ENCODE measurements at places on chromosomes 5 and 9. TPM values are rescaled to one million over a fixed set of nuclear protein-coding genes. Genes with fewer than 3 reads are reported as not detected.
A peak's percentile ranks its signal among the peaks of the same experiment; 100 is the strongest.

DNA sequence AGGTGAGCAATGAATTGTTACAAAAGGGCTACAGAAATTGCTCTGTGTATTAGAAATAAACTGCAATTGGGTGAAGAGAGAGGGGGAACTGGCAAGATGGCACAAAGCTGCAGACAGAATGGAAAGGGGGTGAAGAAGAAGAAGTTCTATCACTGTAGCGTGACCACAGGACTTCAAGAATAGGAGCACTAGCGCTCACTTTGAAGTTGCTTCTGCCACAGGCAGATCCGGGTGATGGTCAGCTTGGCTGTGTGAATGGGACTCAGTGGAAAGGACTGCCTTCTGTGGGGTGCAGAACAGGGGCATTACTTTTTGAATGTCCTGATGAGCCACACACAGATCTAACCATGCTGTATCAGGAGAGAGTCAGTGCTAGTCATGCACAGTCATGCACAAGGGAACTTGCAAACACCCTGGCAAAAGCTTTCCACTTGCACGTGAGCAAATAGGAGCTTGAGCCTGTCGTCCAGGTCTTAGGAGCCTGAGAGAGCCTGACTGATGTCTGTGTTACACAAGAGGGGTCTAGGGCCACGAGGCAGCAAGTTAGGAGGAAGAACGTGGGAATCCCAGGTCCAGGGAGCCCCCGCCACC, 16.3 kb downstream of the IL5 start:
- DNase-seq: no peak
- no peaks in the 10 kb centered on the region for H3K4me1 ChIP-seq
- H3K27ac ChIP-seq: no peak overlapping the region
- no peaks in the 10 kb centered on the region for H3K36me3 ChIP-seq

ENTPD8 gene
- total RNA-seq: not detected

DNA sequence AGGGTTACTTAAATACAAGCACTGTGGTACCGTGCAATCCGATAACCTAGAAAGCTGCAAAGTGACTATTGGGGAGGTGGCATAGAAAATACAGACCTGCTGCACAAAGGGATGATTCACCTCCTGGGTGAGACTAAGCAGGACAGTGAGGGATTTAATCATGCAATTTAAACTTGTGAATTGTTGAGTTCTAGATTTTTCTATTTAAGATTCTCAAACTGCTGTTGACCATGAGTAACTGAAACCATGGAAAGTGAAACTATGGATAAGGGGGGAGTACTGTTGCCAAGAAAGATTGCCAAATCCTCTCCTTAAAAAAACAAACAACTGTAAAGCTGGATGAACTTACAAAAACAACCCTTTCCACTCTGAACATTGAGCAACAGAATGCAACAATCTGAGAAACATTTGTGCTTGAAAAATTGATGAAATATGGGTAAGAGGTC, 61.5 kb upstream of the NUDT12 start:
- H3K27ac ChIP-seq: no peak overlapping the region
- H3K4me3 ChIP-seq: no peak overlapping the region

SLC1A1 gene
- total RNA-seq: 7.3 TPM

GRCh38 chr5:172045315-172045632, 38.8 kb upstream of the FBXW11 start:
- no peaks in the 10 kb centered on the region for H3K4me1 ChIP-seq
- no peak overlapping the region for H3K27ac ChIP-seq
- DNase-seq: no peak
- H3K27me3 ChIP-seq: no peaks in the 10 kb centered on the region
- no peak overlapping the region for H3K4me3 ChIP-seq
- no peaks in the 10 kb centered on the region for H3K36me3 ChIP-seq

DNA sequence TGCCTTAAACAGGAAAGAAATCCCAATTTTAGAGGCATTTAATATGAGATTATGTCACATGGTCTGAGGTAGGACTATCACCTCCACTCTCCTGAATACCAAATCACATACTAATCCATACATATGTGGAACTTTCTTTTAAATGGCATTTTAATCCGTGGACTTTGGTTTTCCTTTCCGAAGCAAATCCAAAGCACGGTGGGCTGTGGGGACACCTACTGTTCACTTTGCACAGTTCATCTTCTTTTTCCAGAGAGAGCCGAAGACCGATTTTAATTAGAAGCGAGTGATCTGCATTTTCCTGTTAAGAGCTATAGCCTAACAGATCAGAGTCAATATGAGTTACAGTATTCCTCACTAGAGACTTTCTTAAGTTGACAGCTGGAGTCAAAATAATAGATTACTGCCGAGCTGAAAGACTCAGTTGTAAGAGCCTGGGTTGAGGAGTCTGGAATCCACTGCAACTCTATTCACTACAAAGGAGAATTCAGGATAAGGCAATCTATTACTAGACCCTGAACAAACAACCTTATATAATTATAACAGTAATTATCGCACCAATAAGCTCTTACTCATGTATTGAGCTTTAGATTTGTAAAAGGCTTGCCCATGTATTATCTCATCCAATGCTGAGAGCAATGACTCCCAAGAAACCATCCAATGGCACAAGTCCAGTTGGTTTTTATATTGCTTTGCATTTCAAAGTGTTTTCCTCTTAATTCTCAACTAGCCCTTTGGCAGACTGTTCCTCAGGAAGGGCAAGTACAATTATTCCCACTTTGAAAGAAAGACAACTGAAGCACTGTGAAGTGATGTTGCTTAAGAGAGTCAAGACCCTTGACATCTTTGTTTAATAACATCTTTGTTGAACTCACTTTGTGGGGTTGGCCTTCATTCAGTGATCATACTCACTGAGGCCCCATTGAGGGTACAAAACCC, 144.7 kb downstream of the TRPM6 start:
- H3K4me3 ChIP-seq: no peak overlapping the region
- H3K27ac ChIP-seq: no peak overlapping the region
- DNase-seq: no peak
- H3K4me1 ChIP-seq: no peaks in the 10 kb centered on the region
- H3K36me3 ChIP-seq: no peaks in the 10 kb centered on the region
- no peaks in the 10 kb centered on the region for H3K27me3 ChIP-seq

DNA sequence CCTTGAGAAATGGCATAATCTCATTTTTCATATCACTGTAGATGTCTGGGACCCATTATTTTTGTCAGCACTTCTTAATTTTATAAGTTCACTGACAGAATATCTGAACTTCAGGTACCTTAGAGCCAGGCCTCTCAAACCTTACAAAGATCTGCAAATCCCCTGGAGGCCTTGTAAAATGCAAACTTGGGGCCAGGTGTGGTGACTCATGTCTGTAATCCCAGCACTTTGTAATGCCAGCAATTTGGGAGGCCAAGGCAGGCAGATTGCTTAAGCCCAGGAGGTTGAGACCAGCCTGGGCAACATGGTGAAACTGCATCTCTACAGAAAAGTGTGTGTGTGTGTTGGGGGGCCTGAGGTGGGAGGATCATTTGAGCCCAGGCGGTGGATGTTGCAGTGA, 30.8 kb downstream of the RASGRF2 start:
- H3K4me3 ChIP-seq: no peak overlapping the region
- no peak overlapping the region for H3K27ac ChIP-seq
- peaks cover 4% of the 10 kb centered on the region for H3K4me1 ChIP-seq
- H3K36me3 ChIP-seq: no peaks in the 10 kb centered on the region
- DNase-seq: no peak

DNA sequence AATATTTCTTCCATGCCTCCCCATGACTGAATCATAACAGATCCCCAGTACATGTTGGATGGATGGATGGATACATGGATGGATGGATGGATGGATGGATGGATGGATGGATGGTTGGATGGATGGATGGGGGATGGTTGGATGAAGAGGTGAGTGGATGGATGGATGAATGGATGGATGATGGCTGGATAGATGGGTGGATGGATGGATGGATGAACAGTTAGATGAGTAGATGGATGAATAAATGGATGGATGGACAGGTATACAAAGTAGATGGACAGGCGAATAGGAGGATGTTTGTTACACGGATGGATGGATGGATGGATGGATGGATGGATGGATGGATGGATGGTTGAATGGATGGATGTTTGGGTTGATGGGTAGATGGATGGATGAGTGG, 120.0 kb upstream of the HAND1 start:
- no peak overlapping the region for H3K27ac ChIP-seq
- no peaks in the 10 kb centered on the region for H3K36me3 ChIP-seq
- H3K27me3 ChIP-seq: no peaks in the 10 kb centered on the region
- H3K4me3 ChIP-seq: no peak overlapping the region

GRCh38 chr5:150082374-150082773, 4.0 kb downstream of the CSF1R start:
- no peaks in the 10 kb centered on the region for H3K27me3 ChIP-seq
- H3K4me3 ChIP-seq: peak overlapping the region; percentile 65
- H3K36me3 ChIP-seq: no peaks in the 10 kb centered on the region

CCDC152 gene
- 0.81 TPM for total RNA-seq

GRCh38 chr5:136526791-136527190, 161.4 kb upstream of the TRPC7 start:
- no peaks in the 10 kb centered on the region for H3K27me3 ChIP-seq
- H3K4me3 ChIP-seq: no peak overlapping the region
- H3K27ac ChIP-seq: no peak overlapping the region
- H3K4me1 ChIP-seq: no peaks in the 10 kb centered on the region

PNPLA7 gene
- total RNA-seq: 21.4 TPM

- H3K4me3 ChIP-seq: no peak overlapping the region
- no peak overlapping the region for H3K27ac ChIP-seq
- DNase-seq: no peak
- H3K36me3 ChIP-seq: peaks cover 9% of the 10 kb centered on the region
- no peaks in the 10 kb centered on the region for H3K4me1 ChIP-seq
Observed at GRCh38 chr5:176481711-176482110, 33.5 kb downstream of the FAF2 start.

- no peak for DNase-seq
- no peaks in the 10 kb centered on the region for H3K36me3 ChIP-seq
- H3K4me1 ChIP-seq: no peaks in the 10 kb centered on the region
Observed at GRCh38 chr9:107049046-107049802, 186.3 kb downstream of the ZNF462 start.

DNA sequence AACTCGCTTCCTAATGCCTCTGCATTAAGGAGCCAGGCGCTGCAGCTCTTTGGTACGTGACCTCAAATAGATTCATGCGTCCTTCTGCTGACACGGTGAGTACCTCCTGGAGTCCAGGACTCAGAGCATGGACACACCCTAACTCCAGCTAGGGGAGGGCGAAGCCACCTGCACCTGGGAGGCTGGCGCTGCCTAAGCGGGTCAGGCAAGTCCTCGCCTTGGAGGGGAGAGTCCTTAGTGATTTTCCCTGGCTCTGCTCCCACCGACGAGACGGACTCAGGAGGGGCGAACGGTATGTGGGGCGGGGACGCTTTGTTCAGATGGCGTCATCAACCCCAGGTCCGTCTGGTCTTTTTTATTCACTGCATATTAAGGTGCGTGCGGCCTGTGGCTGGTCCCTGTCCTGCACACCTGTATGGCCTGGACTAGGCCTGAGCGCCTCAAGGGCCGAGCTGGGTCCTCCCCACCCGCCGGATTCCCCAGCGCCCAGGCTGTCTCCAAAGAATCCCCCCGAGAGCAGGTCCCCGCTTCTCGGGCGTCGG, 50.3 kb downstream of the NSUN2 start:
- H3K4me3 ChIP-seq: peak overlapping the region; percentile 67
- H3K27ac ChIP-seq: no peak overlapping the region
- H3K4me1 ChIP-seq: peaks cover 7% of the 10 kb centered on the region
- H3K27me3 ChIP-seq: no peaks in the 10 kb centered on the region
- no peaks in the 10 kb centered on the region for H3K36me3 ChIP-seq

GRCh38 chr5:98753507-98753906, 20.0 kb upstream of the RGMB start:
- H3K4me3 ChIP-seq: no peak overlapping the region
- H3K27me3 ChIP-seq: no peaks in the 10 kb centered on the region
- H3K4me1 ChIP-seq: no peaks in the 10 kb centered on the region

DNA sequence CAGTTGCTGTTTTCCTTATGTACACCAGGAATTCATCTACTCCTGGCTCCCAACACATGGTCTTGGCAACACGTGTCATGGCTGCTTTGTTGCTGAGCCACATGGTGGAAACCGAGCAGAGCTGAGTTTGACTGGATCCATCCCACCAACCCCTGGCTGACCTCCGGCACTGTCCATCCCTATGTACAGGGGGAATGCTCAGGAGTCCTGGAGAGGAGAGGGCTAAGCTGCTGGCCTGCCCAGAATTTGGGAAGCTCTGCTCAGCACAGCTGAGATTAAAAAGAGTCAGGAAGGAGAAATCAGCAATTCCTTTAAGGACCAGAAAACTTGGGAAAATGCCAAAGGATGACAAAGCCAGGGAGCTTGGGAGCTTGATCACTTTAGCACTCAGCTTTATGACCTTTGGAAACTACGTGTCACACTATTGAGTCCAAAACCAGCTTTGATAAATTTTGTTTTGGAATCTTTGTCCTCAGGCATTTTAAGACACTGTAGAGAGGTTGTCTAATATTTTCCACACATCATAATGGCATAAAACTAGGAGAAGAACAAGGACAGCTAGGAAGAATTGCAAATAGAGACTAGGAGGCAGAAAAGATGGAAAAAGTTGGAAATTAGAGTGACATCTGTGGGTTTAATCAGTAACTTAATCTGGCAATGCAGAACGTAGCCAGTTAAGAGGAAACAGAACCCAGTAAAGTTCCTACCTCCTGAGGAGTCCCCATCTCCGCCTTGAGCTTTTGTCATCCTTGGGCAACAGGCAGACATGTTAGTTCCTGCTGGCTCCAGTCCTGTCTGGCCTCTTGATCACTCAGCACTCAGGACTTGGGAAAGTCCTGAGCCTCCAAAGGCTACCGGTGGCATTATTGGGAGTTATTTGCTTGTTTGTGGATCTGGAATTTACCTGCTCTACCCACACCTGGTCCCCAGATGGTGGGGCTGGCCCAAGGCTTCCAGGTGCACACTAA, 62.5 kb upstream of the PLPP1 start:
- no peaks in the 10 kb centered on the region for H3K27me3 ChIP-seq
- peak overlapping the region; percentile 60 for H3K27ac ChIP-seq
- H3K4me3 ChIP-seq: no peak overlapping the region
- peaks cover 50% of the 10 kb centered on the region for H3K4me1 ChIP-seq

GRCh38 chr5:14580398-14581034, 1.1 kb upstream of the OTULINL start:
- no peak for DNase-seq
- no peak overlapping the region for H3K4me3 ChIP-seq
- no peak overlapping the region for H3K27ac ChIP-seq
- no peaks in the 10 kb centered on the region for H3K27me3 ChIP-seq
- peaks cover 9% of the 10 kb centered on the region for H3K4me1 ChIP-seq

TMEM250 gene
- 40.1 TPM for total RNA-seq

CDC20B gene
- total RNA-seq: not detected

DNA sequence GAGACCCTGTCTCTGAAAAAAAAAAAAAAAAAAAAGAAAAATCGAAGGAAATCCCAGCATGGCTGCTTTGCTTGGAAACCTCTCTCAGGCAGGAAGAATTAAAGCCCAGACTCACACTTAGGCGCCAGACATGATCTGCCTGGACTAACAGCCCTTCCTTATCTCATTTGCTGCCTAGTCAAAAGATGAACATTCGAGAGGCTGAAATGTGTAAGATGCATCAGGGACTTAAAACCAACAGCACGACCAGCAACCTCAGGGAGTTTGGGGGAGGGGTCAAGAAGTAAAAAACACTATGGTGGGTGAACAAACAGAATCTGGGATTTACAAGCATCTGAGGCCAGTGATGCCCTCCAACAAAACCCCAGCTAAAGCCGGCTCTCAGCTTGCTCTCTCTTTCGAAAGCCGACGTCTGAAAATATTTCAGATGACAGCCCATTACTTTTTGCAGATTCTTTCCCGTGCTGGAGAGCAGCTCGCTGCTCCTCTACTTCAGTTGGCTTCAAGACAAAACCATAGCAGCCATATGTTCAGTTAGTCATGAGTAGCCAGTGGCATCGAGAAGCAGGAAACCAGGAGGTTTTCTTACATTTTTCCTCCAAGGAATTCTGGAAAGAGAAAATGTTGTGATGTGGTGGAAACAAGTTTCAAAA, 249.9 kb downstream of the MARCHF11 start:
- H3K4me3 ChIP-seq: no peak overlapping the region
- no peaks in the 10 kb centered on the region for H3K4me1 ChIP-seq
- H3K27me3 ChIP-seq: no peaks in the 10 kb centered on the region

Data from thoracic aorta (tissue), 2 donors.